Thoracic aorta (tissue), 2 donors: ENCODE measurements at places on chromosomes 2 and 18.

- no peaks in the 10 kb centered on the region for H3K27me3 ChIP-seq
- H3K4me3 ChIP-seq = no peak overlapping the region
- H3K36me3 ChIP-seq = peaks cover 10% of the 10 kb centered on the region
- DNase-seq = no peak
- no peaks in the 10 kb centered on the region for H3K4me1 ChIP-seq
- no peak overlapping the region for H3K27ac ChIP-seq
Observed at GRCh38 chr2:113709022-113709421, 47.4 kb downstream of the SLC35F5 start.

GRCh38 chr2:48479915-48480314 is 50.0 kb upstream of the STON1 start:
- no peak overlapping the region for H3K4me3 ChIP-seq
- H3K36me3 ChIP-seq = peaks cover 16% of the 10 kb centered on the region
- no peaks in the 10 kb centered on the region for H3K27me3 ChIP-seq
- peaks cover 11% of the 10 kb centered on the region for H3K4me1 ChIP-seq
- no peak overlapping the region for H3K27ac ChIP-seq

- no peaks in the 10 kb centered on the region for H3K36me3 ChIP-seq
- H3K27me3 ChIP-seq = no peaks in the 10 kb centered on the region
- no peak overlapping the region for H3K4me3 ChIP-seq
- DNase-seq = no peak
- no peaks in the 10 kb centered on the region for H3K4me1 ChIP-seq
Observed at GRCh38 chr2:192347542-192347941, 152.8 kb upstream of the TMEFF2 start.

DNA sequence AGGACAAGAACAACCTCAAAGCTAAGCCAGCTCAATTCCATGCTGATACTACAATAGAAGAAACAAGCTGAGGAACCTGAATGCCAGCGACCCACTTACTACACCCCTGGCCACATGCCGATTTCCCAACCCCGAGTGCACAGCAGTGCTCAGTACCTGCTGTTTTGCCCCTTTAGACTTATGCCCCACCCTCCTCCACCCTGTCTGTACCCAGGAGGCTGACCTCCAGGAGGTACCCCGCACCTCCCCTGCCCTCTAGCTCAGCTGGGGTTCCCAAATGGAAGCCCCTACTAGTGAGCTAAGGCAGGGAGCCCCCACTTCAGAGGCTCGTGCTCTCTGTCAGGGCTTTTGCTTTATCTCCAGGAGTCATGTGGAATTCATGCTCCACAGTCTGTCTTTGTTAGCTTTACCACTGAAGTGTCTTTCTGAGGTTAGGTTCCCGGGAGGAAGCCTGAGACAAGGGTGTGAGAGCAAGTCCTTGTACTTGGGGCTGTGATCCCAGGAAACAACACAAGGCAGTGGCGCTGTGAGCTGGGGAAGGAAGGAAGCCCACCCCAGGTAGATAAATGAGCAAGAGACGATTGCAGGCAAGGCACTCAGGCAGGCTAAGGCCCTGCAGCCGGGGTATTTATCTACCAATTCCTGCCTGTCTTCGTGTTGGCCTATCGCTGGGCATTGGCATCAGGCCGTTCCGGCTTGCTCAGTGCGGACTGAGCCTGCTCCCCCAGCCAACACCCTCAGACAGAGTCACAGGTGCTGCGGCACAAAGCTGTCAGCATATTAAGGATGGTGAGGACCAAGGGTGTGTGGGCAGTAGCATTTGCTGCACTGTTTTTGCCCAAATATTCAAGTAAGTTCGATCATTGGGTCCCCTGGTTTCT is 220.5 kb downstream of the CYP26B1 start:
- H3K27ac ChIP-seq = no peak overlapping the region
- no peak overlapping the region for H3K4me3 ChIP-seq
- no peaks in the 10 kb centered on the region for H3K4me1 ChIP-seq
- no peak for DNase-seq
- no peaks in the 10 kb centered on the region for H3K27me3 ChIP-seq
- H3K36me3 ChIP-seq = no peaks in the 10 kb centered on the region
